ENCODE measurements at places on chromosomes 1 and 21.
A peak's percentile ranks its signal among the peaks of the same experiment; 100 is the strongest.

DNA sequence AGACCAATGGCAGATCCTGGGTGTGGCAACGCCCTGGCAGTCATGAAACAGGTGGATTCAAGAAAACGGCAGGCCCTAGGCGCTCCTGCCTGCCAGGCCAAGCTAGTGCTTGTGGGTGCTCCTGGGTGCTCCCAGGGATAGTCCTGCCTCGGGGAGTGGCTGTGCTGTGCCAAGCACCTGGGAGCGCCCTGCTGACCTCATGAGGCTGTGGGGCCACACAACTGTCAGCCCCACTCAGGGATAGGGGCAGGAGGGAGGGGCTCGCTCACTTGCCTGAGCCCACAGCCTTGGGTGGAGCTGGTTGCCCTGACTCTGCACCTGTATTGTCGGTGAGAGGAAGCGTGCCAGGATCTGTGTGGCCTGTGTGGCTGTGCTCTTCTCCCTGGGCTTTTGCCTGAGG, 9.4 kb downstream of the SNAP47 start:
- peak; percentile 59 for DNase-seq

DNA sequence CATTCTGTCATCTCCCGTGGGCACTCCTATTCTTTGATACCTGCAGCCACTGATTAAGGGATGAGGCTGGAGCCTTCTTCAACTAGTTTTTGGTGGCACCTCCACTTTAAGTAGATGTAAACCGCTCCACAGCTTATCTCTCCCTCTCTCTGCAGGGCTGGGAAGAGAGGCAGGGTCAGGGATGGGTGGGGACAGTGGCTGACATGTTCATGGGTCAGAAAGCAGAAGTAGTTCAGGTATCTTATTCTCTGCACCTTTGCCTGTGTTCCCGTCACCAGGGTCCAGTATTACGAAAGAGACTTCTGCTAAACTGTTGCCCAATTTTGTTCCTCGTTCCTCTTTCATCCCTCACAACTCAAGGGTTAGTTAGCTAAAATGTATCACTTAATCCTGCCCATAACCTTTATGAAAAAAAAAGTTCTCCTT, 51.7 kb upstream of the EDEM3 start:
- DNase-seq = no peak

- DNase-seq = no peak
These were observed 55.4 kb upstream of the LMO4 start for GRCh38 chr1:87273291-87273690.

- no peak for DNase-seq
These were observed 470 bp upstream of the RTCA start for GRCh38 chr1:100265562-100265930.

DNA sequence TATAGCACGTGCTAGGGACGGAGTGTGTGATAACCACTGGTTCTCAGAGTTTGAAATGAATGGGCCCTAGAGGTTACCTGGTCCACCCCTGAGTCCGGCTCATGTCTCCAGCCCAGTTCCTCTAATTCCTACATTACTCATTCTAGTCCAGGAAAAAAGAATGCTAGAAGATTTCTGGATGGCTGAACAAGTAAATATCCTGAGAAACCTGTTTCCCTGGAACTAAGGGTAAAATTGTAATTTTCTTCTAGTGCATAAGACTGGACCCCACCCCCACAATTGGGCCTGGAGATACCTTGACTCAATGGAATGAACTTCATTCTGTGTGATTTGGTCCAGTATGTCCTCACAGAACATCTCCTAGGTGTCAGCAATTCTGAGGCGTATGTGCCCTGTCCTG, 208.4 kb downstream of the TRABD2B start:
- no peak for DNase-seq

GRCh38 chr1:153985341-153985912, 712 bp downstream of the RAB13 start:
- DNase-seq = no peak

DNA sequence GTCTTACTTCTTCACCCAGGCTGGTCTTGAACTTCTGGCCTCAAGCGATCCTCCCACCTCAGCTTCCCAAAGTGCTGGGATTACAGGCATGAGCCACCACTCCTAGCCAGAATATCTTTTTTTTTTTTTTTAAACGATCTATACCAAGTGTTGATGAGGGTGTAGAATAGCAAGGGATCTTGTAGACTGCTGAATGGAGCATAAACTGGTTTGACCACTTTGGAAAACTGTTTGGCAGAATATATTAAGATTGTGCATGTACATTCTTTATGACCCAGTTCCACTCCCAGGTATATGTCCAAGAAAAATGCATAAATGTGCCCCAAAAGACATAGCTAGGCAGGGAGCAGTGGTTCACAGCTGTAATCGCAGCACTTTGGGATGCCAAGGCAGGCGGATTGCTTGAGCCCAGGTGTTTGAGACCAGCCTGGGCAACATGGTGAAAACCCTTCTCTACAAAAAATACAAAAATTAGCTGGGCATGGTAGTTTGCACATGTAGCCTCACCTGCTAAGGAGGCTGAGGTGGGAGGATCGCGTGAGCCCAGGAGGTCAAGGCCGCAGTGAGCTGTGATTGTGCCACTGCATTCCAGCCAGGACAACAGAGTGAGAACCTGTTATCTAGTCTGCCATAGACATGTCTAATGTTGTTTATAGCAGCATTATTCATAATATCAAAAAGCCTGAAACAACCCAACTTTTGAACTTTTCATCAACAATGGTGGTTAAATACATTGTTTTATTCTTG, 184.0 kb downstream of the VPS13D start:
- DNase-seq = no peak

DNA sequence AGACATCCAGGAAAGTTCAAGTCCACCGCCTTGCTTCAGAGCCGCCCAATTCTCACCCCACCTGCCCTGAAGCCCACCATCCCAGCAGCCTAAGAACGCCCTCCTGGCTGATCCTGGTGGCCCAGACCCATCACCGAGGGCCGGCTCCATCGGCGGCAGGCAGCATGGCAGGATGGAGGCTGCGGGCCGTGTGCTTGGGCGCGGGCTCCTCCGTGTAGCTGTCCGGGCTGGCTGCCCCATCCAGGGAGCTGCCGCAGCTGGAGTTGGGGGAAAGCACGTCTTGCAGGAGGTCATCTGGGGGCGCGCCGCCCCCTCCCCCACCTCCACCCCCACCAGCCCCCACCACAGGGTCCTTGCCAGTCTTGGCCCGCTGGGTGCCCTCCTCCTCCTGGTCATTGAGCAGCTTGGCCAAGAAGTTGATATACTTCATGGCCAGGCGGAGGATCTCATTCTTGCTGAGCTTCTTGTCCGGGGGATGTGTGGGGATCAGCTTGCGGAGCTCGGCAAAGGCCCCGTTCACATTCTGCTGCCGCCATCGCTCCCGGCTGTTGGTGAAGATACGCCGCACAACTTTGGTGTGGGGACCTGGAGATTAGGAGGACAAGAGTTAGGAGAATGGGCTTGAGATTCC, 12.3 kb downstream of the TAL1 start:
- no peak for DNase-seq

GRCh38 chr1:2561446-2561845, 5.3 kb downstream of the TNFRSF14 start:
- DNase-seq = no peak

DNA sequence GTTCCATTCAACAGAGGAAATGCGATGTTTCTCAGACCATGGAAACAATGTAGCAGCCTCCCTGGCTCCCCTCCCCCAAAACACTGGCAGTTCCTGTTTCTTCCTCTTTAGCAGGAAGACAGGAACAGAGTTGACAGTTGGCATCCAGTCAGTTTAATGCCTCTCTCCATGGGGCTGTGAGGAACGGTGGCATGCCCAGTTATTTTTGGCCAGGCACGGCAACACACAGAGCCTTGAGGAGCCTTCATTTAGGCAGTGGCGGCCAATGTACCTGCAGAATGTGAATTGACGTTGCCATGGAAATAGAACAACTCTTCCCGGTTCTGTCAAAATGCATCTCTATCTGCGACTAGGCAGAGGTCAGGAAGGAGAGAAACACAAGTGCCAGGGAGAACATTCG, 330.6 kb downstream of the DSCAM start:
- no peak for DNase-seq

GRCh38 chr1:185091480-185091879, 46.1 kb downstream of the RNF2 start:
- DNase-seq = no peak

GRCh38 chr1:81805537-81806431, 5.0 kb downstream of the ADGRL2 start:
- DNase-seq = no peak

GRCh38 chr1:47593013-47593568, 155.2 kb downstream of the FOXD2 start:
- no peak for DNase-seq

GRCh38 chr1:107487506-107487905, 346.7 kb downstream of the NTNG1 start:
- DNase-seq = no peak

DNA sequence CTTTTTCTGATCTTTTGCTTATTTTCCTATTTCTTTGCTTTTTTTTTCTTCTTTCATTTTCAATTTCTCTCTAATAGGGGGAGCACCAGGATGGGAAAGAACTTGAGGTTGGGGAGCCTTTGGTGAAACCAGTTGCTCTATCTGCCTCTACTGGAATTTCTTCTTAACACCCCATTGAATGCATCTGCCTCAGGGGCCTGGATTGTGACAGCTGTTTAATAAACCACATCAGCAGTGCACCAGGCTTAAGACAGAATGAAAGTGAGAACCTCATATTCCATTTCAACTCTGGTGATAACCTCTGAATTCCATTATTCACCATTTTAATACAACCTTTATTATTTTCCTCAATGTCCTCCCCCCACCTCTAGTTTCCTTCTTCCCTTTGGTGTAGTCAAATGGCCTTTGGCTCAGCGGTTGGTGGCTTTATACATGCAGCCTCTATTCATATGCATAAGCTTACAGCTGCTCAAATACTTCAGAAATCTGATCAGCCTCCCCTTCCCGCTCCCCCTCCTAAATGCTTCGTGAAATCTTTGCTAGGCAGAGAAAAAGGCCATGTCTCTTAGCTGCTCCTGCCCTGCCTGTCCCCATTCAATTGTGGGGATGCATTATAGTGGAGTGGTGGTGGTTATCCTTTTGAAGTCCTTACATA, 537.3 kb upstream of the PLXNA2 start:
- no peak for DNase-seq

DNA sequence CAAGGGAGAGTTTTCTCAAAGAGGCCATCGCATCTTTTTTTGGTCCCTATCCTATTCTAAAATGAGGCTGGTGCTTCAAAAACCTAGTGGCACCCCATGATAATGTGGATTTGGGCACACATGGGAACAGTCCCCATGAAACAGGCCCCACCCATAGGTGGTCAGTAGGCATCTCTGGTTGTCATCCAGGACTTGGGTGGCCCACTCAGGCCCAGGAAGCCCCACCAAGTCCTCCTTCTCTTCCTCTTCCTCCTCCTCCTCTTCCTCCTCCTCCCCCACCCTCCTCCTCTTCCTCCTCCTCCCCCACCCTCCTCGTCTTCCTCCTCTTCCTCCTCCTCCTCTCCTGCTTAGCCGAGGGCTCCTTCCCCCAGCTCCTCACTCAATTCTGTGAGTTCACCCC, 554 bp downstream of the CACNA1S start:
- DNase-seq = no peak

DNA sequence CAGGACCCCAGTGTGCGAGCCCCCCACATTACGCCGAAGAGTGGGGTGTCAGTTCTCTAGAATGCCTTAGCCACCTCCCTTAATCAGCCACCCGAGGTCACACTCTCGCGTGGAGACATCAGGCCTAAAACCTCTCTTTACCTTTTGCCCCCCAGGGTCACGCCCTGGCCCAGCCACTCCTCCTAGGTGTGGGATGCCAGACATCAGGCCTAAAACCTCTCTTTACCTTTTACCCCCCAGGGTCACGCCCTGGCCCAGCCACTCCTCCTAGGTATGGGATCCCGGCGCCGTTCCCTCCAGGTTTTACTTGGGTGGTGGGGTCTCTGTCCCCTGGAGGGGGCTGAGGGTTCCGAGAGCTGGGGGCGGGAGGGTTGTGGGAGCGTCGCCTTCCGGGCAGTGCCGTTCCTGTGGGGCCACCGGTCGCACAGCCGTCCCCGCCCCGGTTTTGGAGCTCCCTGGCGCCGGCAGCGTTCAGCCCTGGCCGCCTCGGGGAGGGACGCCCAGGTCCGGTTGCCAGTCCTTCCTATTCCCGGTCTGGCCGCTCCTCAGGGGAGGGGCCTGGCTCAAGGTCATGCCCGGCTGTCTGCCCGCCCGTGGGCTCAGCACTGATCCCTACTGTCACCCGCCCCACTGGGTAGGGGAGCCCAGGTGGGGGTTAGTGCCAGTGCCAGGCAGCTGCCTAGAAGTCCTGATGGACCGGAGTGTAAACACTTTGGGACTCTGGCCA, 882 bp downstream of the VPS13D start:
- DNase-seq = peak; percentile 64

DNA sequence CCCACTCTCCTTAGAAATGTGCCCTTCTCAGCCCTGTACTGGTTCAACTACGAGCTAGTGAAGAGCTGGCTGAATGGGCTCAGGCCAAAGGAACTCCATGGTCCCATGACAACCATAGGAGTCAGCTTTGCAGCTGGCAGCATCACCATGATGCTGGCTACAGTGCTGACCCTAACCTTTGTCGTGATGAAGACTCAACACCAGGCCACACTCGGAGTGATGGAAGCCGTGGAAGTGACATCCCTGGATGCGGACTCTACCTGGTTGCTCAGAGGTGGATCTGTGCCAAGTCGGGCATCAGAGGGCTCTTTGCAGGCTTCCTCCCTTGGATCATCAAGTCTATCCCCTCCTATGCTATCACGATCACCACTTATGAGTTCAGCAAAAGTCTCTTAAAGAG, 11.6 kb downstream of the KDM5B start:
- no peak for DNase-seq

- DNase-seq = no peak
These were observed 121.4 kb downstream of the ATG4C start for GRCh38 chr1:62905309-62905708.

DNA sequence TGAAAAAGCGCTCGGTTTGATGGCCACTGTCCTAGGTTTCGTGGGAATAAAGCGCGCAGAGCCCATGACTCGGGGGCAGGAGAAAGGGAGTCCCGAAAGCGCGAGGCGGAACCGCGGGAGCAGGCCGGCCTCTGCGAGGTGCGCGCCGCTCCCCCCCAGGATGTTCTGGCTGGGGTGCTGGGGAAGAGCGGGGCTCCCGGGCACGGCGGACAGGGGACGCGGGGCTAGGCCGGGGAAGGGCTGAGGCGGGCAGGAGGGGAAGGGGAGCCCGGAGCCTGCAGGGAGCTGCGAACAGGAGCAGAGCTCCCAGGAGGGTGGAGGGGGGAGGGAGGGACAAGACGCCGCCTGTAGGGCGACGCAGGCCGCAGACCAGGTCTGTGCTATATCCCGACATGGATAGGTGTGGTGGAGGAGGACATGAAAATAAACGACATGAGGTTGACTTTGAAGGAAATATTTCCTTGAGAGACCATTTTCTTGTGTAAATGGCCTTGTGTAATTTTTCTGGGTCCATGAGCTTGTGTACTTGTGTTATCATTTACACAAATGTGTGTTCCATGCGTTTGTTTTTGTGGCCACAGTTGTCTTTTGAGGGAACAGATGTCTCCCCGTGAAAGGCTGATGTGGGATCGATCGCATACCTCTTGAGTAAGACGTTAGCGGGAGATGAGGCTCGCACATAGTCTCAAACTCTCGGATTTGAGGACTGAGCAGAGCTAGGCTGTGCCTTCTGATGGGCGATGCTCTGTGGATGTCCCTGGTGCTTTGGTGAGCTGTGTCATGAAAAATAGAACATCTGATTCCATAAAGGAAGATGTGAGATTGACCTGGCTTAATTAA, 1.3 kb downstream of the PCNT start:
- DNase-seq = peak; percentile 60

All from colonic mucosa (tissue), 4 donors.